Endothelial cell (in vitro differentiated cells): ENCODE measurements at places on chromosomes 13 and 19. TPM values are rescaled to one million over a fixed set of nuclear protein-coding genes. Genes with fewer than 3 reads are reported as not detected.
A peak's percentile ranks its signal among the peaks of the same experiment; 100 is the strongest.

GRCh38 chr13:102225892-102226291 lies 176.0 kb downstream of the FGF14 start:
- H3K27me3 ChIP-seq: peaks cover 2% of the 10 kb centered on the region
- H3K4me3 ChIP-seq: no peak overlapping the region
- no peak for DNase-seq
- no peaks in the 10 kb centered on the region for H3K4me1 ChIP-seq
- H3K27ac ChIP-seq: no peak overlapping the region
- no peaks in the 10 kb centered on the region for H3K36me3 ChIP-seq

GRCh38 chr19:14434543-14435319 lies 1.6 kb downstream of the PKN1 start:
- peaks cover 10% of the 10 kb centered on the region for H3K27me3 ChIP-seq
- no peak for DNase-seq
- peak overlapping the region; percentile 85 for H3K4me3 ChIP-seq
- peaks cover 26% of the 10 kb centered on the region for H3K4me1 ChIP-seq
- peak overlapping the region; percentile 38 for H3K27ac ChIP-seq

KLK7 gene
- not detected for total RNA-seq

DNA sequence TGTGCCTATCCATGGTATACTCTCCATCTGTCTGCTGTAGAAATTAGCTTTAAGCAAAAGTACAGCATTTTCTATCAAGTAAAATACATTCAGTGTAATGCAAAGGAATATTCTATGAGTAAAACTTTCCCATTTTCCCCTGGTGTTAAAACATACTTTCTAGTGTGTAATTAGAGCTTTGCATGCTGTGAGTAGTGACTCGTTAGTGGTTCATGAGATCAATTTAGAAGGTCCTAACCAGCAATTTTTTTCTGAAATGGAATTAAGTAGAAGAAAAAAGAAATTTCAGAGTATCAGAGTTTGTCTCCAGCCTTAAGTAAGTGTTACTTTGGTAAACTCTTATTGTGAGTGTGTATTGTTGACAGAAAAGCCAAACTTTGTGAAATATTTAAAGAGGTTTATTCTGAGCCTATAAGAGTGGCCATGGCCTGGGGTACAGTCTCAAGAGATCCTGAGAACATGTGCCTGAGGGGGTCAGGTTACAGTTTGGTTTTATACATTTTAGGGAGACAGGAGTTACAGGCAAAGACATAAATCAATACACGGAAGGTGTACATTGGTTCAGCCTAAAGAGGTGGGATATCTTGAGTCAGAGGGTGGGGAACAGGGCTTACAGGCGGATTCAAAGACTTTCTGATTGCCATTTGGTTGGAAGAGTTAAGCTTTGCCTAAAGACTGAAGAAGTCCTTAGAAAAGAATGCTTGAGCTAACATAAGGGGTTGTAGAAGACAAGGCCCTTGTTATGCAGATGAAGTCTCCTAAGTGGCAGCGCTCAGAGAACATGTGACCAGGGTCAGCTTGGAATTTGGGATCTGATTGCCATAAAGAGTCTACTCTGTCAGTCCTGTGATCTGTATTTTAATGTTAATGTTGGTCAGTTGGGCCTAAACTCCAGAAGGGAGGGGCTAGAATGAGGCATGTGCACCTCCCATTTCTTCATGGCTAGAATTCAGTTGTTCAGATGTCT lies 25.5 kb downstream of the FAM187B start:
- no peak overlapping the region for H3K4me3 ChIP-seq
- peaks cover 9% of the 10 kb centered on the region for H3K4me1 ChIP-seq
- DNase-seq: no peak
- H3K27me3 ChIP-seq: peaks cover 7% of the 10 kb centered on the region
- H3K27ac ChIP-seq: no peak overlapping the region

GRCh38 chr13:28204690-28205443 lies 66.5 kb downstream of the PAN3 start:
- H3K4me3 ChIP-seq: no peak overlapping the region
- peaks cover 1% of the 10 kb centered on the region for H3K27me3 ChIP-seq
- no peaks in the 10 kb centered on the region for H3K4me1 ChIP-seq
- DNase-seq: no peak

DNA sequence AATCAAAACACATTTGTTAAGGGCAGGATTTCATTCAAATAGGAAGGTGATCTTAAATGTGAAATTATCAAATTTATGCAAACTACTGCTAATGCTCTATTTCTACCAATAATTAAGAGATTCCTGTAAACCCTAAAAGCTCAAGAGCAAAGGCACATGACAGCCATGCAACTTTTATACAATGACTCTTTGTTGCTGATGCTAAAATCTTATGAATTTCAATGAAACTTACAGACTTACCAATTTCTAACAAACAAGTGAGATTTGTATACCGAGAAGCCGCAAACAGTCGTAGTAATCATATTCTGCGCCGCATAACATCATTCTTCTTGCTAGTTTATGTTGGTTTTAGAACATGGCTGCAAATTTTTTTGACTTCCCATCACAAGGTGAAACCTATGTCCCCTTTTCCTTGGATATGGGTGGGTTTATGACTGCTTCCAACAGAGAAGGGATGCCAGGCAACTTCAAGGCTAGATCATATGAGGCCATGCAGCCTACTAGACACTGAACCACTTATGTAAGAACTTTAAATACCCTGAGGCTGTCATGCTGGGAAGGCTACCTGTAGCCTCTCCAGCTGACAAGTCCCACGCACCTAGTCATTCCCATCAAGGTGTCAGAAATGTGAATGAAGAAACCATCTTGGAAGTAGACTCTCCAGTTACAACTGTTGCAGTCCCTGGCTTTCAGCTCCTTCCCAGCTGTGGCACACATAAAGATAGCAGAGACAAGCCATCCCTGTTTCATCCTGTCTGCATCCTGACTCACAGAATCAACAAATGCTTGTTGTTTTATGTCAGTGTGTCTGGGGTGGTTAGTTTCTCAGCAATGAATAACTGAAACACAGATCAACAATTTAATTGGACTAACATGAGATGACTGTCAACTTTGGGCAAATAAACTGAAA lies 42.0 kb downstream of the LNX2 start:
- H3K27me3 ChIP-seq: peaks cover 1% of the 10 kb centered on the region
- H3K27ac ChIP-seq: no peak overlapping the region
- DNase-seq: no peak
- no peak overlapping the region for H3K4me3 ChIP-seq
- H3K4me1 ChIP-seq: peaks cover 4% of the 10 kb centered on the region
